ENCODE measurements at places on chromosomes 11 and 22. TPM values are rescaled to one million over a fixed set of nuclear protein-coding genes. Genes with fewer than 3 reads are reported as not detected.

DNA sequence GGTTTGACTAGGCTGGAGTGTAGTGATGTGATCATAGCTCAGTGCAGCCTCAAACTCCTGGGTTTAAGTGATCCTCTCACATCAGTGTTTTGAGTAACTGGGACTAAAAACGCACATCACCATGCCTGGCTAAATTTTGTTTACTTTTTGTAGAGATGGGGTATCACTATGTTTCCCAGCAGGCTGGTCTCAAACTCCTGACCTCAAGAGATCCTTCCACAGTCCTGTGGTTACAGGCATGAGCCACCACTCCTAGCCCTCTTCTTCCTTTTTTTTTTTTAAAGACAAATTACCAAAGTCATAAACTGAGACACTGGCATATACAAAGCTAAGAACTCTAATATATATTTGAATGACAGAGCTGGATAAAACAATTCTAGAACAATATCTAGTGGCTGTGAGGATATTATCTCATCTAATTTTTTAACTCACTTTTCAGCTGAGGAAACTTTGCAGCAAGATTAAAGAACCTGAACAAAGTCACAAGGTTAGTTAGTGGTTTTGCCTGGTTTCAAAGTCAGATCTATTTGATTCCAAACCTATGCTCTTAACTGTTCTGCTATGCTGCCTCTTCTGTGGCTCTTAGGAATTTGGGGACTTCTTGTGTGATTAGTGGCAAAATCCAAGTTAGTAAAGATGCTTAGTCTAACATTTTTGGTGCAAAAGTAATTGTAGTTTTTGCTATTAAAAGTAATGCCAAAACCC, 95.3 kb upstream of the RAG2 start:
- ATAC-seq, result no peak

DNA sequence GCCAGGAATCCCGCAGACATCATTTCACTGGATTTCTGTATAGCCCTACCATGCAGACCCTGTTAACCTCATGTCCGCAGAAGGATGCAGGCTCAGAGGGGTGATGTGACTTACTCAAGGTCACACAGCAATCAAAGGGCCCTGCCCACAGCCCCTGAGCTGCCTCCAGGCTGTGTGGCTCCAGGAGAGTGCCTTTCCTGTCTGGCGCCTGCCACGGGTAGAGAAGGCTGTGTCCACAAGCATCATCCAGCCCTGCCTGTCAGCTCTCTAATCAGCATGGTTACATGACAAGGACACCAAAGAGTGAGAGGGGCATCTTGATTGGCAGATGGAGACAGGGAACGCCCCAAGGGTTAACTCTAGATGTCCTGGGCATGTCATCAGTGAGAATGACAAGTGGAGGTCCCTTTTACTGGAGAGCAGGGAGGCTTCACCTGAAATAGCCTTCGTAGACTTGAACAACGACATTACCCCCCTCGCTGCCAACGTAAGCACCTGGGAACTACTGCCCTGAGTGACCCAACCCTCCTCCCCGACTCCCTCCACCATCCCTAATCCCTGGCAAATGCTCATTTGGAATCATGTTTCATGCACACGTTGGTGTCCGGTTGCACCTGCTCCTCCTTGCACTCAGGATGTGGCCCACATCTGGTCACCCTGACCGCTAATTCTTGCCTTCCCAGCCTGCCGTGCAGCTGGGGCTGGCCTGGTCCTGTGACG, 6.9 kb downstream of the FGF19 start:
- ATAC-seq, result no peak

DNA sequence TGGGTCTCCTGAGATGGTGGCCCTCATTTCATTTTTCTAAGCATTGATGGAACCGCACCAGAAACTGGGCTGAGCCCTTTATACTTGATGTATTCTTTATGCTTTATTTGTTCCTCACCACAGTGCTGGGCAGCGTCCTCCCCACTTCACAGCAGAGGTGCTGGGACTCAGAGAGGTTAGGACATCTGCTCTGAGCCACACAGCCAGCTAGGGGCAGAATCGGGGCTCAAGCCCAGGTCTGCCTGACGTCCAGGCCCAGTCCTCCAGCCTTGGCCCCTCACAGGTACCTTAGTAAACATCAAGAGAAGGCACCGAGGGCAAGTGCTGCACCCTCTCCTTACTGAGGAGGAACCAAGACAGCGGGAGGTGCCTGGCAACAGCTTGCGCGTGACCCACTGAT, 20.2 kb upstream of the SHISAL1 start:
- ATAC-seq, result no peak

DNA sequence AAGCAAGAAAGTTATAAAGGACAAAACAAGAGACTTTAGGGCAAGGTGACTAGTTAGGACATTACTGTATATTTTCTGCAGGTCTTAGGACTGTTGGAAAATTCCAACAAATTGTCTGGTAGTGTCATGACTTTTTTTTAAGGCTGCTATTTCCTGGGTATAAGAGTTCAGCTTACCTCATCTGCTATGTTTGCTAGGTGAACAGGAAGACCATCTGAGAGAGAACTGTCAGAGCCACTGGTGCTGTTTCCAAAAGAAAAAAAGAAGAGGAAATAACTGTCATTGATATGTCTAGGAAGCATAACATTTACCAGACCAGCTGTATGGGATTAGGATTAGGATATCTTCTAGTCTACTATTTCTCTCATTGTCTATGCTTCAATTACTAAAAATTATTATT, 26.3 kb upstream of the MTCH2 start:
- no peak for ATAC-seq

GRCh38 chr11:60469723-60470122, 14.1 kb downstream of the MS4A1 start:
- no peak for ATAC-seq

DNA sequence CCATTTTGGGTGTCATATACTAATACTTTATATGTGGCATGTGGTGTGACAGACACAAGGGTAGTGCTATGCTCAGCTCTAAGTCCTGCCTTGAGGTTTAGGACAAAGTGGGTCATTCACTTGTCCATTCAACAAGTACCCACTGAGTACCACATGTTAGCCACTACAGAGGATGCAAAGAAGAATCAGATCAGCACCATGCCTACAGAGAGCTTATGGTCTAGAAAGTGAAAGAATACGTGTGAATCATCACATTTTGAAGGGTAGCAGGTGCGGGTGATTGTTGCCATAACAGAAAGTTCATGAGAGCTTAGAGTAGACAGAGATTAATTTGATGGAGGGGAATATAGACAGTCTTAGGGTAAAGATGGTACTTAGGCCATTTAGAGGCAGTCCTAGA, 18.3 kb downstream of the CLMP start:
- peak; percentile 86 for ATAC-seq

GRCh38 chr11:16169541-16169940, 186.8 kb downstream of the SOX6 start:
- no peak for ATAC-seq

GRCh38 chr11:46121301-46121723, at the start of gene PHF21A:
TSS of gene PHF21A (minus strand) at chr11:46121454. CDS start at chr11:46084219, 37,235 bp downstream.
- peak; percentile 76 for ATAC-seq

DNA sequence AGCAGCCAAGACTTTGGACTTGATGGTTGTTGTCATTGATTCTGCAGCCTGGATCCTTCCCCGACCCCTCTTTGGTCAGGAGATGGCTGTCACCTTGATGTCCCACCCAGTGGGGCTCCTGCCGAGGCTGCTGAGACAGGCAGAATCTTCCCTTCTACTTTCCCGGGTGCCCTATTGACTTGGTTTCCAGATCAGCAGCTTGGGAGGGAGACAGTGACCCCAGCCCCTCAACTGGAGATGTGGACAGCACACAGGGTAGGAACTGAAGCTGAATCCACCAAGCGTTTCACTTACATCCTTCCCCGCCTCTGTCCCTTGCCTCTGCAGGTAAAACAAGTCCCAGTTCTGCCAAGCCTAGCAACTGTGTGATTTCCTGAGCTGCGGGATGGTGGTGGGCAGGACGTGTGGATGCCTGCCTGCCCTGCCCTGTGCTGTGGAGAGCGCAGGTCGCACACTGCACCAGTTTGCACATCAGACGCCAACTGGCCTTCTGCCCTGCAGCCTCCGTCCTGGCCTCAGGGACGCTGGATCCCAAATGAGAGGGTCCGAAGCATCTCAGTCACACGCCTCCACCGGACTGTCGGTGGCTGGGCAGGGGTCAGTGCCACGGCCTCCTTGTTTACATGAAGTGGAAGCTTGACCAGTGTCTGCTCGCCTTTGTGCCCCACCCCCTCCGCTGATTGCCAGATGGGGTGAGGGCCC, 34.6 kb downstream of the FAM83F start:
- ATAC-seq, result no peak

- ATAC-seq, result no peak
Measured at GRCh38 chr11:119424775-119425174, 1.8 kb upstream of the THY1 start.

GRCh38 chr11:67277231-67277961, 11.1 kb downstream of the GRK2 start:
- ATAC-seq, result peak; percentile 95

DNA sequence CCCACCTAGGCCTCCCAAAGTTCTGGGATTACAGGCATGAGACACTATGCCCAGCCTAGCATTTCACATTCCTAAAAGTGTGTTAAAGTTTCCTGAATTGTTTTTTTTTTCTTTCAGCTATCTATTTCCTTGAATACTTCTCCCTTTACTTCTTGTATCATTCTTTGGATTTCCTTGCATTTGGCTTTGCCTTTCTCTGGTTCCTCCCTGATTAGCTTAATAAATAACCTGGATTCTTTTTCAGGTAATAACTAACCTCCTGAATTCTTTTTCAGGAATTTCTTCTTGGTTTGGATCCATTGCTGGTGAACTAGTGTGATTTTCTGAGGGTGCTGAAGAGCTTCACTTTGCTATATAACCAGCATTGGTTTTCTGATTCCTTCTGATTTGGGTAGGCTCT, 47.9 kb downstream of the MRGPRX2 start:
- no peak for ATAC-seq

DNA sequence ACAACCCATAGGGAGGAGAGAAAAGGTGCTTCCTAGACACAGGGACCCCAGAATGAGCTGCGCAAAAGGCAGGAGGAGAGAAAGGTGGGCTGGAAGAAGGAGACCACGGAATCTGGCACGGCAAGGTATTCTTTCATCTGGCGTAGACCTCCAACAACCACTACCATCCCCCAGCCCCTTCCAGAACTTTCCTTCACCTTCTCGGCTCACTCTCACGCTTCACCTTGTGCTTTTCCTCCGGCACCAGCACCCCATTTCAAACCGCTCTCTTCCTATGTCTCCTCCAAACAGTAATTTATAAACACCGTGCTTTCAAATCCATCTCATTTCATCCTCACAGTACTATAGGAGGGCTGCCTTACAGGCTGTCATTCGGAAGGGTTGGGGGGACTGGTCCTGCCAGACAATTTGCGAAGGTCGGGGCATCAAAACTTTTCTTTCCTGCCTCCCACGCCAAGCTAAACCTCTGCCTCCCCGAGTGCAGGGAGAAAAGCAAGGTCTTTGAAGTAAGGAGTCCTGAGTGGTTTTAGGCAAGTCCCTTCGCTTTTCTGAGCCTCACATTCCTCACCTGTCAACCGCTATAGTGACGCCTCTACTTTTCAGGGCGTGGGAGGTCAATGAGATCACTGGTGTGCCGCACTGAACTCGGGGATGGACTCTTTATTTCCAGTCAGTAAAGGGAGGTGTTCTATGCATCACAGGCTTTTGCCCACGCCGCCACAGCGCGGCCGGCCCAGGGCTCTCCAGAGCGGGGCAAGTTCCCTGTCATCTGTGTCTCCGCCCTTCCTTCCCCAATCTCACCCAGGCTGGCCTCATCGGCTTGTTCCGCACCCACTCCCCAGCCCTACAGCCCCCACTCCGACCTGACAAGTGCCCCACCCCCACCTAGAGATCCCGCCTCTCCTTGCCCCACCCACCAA, 800 bp downstream of the KCTD21 start:
- peak; percentile 80 for ATAC-seq

GRCh38 chr11:134074766-134075165, 5.9 kb downstream of the JAM3 start:
- no peak for ATAC-seq

DNA sequence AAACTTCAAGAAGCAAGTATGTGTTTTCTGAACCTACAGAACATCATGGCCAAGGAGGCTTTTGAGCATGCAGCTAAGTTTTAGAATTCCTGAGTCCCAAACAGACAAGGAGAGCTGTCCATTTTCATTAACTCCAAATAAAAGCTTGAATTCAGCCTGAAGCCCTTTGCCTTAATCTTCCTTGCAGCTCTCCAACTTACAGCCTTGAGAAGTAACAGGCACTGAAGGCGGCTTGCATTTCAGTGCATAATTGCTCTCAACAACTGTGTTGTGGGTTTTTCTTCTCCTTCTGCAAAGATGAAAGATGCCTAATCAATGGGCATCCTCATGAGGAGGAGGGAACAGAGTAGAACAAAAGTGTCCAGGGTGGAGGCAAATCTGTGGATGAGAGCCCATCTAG, 286.0 kb downstream of the FAT3 start:
- no peak for ATAC-seq

- ATAC-seq, result no peak
Measured at GRCh38 chr11:120881596-120881995, 142.3 kb upstream of the TBCEL start.

GRCh38 chr11:75347781-75348566, 3.5 kb downstream of the ARRB1 start:
- no peak for ATAC-seq

DNA sequence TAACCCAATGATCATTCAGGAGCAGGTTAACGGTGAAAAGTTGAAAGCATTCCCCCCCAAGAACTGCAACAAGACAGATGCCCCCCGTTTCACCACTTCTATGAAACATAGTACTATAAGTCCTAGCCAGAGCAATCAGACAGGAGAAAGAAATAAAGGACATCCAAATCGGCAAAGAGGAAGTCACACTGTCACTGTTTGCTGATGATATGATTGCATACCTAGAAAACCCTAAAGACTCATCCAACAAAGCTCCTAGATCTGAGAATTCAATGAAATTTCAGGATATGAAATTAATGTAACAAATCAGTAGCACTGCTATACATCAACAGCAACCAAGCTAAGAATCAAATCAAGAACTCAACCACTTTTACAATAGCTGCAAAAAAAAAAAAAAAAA, 32.8 kb downstream of the PIWIL3 start:
- no peak for ATAC-seq

Gene JAM3
- 26.2 TPM for total RNA-seq

Gene PHF5A
- 34.3 TPM for total RNA-seq

Gene CD6
- 254 TPM for total RNA-seq

Gene TMPRSS13
- 2.1 TPM for total RNA-seq

Gene MAPK8IP1
- total RNA-seq, result 0.93 TPM

Gene DLG2
- 1.5 TPM for total RNA-seq

Gene HPX
- total RNA-seq, result 0.58 TPM

Gene RGL4
- total RNA-seq, result 10.4 TPM

Gene OR9Q2
- total RNA-seq, result 0.29 TPM

Gene TRIM29
- not detected for total RNA-seq
